ENCODE measurements at places on chromosomes 2 and 18.

GRCh38 chr2:25388491-25388890, 46.8 kb upstream of the DNMT3A start:
- peak; percentile 69 for DNase-seq

DNA sequence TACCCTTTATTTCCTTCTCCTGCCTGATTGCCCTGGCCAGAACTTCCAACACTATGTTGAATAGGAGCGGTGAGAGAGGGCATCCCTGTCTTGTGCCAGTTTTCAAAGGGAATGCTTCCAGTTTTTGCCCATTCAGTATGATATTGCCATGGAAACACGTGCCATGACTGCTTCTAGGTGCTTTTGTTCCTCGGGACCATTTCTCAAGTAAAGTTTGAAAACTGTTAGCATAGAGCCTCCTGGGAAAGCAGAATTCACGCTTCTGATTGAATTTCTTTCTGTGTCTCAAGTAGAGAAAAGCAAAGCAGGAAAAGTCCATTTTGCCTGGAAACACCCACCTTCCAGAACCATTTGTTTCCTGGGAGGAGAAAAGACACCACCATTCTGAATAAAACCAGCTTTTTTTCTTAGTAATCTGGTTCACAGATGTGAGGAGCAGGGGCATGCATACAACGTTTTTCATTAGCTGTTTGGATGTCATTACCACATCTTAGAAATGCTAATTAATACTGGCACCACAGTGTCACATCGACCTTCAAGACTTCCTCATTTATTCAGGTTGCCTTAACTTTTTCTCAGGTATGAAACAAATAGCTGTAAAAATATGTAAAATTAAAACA, 39.0 kb upstream of the ZBTB14 start:
- no peak for DNase-seq

GRCh38 chr2:100367163-100367562, 44.9 kb upstream of the LONRF2 start:
- DNase-seq, result no peak

DNA sequence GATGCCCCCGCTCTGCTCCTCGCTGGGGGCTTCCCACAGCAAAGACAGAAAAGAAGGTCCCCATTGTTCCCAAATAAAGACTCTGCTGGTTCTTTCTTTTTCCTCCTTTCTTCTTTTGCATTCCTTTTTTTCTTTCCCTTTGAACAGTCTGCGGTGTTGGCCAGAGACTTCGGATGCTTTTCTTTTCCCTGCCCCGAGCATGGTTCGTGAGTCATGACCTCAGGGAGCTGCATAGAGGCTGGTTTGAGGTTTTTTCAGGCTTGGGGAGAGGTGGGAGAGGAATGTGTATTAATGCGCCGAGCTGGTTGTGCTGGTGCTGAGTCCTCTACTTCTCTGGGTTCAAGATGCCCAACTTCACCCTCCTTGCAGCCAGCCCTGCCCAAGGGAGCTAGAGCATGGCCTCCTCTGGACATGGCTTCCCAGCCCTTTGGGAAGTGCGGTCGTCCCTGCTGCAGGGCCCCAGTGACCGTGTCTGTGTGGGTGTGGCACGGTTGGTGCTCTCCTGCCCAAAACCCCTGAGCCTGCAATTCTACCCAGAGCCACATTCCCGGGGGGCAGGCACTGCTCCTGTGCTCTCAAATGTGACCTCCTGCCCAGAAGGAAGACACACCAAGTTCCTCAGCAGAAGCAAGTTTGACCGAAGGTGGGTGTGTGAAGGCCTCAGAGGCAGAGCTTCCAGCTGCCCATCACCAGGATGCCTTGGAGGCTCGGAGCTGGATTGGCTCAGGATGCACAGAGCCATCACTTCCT, 9.0 kb upstream of the ARHGEF4 start:
- no peak for DNase-seq

DNA sequence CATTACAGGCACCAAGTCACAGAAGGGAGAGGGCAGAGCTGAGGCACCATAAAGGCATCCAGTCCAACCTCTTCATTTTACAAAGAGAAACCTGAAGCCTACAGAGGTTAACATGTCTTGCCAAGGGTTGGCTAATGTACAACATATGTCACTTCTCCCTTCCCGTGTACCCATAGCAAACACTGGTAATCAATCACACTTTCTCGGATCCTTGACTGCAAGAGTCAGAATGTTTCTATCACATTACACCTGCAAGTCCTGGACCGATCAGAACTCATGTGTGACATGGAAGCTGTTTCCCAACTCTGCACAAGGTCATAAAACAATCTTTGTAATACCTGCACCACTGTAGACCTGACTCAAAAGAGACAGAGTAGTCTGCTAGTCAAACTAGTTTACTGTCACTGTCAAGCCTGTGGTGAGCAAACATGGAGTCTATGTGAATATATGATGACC, 6.0 kb downstream of the ANKRD44 start:
- no peak for DNase-seq

- no peak for DNase-seq
Observed at GRCh38 chr18:43049021-43049420, 66.5 kb downstream of the RIT2 start.

DNA sequence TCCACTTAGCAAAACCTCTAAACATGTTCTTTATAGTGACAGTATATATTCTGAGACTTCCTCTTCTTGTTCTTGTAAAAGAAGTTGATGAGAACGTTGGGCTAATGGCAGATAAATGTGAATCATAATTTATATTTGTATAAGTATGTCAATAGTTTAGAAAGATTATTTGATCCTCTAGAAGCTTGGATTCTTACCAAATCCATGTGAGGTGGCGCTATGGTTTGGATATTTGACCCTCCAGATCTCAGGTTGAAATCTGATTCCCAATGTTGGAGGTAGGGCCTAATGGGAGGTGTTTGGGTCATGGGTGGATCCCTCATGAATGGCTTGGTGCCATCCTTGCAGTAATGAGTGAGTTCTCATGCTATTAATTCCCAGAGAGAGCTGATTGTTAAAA, 29.8 kb upstream of the SCN1A start:
- DNase-seq, result no peak

- DNase-seq, result no peak
Observed at GRCh38 chr2:163953390-163953907, 217.6 kb upstream of the FIGN start.

GRCh38 chr18:21053127-21053526, 58.5 kb downstream of the ROCK1 start:
- no peak for DNase-seq

DNA sequence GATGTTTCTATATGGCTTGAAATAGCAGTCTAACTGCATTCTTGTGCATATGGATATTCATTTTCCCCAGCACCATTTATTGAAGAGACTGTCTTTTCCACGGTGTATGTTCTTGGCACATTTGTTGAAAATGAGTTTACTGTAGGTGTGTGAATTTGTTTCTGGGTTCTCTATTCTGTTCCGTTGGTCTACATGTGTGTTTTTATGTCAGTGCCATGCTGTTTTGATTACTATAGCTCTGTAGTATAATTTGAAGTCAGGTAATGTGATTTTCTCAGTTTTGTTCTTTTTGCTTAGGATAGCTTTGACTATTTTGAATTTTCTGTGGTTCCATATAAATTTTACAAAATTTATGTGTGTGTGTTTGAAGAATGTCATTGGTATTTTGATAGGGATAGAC, 201.0 kb downstream of the MBD5 start:
- DNase-seq, result no peak

GRCh38 chr2:56831780-56832179, 648.0 kb downstream of the CCDC85A start:
- no peak for DNase-seq

DNA sequence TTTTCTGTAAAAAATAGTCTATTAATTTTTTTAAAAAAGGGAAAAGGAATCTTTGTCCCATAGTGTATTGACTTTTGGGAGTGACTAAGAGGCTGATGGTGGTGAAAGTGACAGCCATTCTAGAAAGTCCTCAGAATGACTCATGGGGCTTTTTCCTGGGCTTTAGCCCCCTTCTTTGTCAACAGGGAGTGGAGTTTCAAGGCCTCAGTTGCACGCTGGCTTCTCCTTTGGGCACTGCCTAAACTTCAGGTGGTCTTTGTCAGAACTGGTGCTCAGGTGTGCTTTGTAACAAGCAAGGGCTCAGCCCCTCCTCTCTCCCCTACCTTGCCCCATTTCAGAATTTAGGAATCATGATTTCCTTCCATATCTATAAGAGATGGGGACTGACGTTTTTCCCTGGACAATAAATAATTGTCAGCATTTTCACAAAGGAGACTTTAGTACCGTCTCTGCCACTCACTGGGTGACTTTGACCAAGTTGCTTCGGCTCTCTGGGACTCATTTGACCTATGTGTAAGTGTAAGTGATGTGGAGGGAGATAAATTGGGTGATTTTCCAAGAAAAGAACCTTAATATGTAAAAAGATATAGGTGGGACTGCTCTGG, 61.2 kb upstream of the IGFBP2 start:
- no peak for DNase-seq

DNA sequence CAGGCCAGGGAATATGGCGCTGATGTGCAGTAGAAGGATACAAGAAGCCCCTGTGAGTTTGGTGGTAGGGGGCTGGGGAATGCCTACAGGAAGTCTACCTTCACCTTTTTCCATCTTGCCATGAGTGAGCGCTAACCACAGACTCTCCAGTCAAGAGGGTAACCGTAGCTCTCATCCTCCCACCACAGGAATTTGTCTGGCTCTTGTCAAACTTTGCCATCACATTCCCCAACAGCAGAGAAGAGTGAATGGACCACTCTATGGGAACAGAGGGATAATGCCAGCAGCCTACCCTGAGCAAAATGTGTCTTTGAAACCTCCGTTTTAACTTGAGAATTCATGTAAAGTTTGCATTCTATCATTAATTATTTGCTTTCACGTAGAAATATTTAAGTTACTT, 168.3 kb downstream of the NRP2 start:
- no peak for DNase-seq

DNA sequence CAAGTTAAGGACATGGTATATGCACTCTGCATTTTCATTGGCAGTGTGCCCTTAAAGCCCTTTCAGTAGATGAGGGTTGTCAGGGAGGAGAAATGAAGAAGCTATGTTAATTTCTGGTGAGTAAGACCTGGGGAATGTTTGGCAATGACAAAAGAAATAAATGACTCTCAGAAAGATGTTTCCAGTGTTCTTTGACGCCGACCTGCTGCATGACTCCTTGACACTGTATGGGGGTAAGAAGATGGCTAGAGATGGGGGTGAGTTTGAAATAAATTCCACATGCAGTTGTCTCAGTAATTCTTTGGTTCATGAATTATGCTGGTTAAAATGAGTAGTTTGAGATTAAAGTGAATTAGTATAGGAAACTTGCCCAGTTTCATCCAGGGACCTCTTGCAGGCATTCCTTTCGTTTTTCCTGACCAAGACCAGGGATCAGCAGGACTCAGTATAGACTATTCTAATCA, 5.9 kb downstream of the CCDC121 start:
- DNase-seq, result no peak

DNA sequence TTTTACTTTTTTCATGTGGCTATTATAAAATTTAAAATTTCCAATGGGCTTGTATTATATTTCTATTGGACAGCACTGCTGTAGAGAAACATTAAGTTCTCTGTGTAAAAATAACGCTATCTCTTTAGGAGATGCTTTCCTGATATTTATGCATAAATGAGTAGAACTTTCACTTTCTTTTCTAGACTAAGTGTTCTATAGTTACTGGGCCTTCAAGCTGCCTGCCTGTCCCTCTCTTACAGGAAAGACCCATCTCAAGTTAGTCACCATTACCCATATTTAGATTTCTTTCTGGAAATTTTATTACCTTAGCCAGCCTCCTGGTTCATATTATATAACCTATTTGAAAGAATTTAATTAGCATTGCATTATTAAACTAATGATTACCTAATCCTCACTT, 4.8 kb downstream of the ITGA4 start:
- no peak for DNase-seq

DNA sequence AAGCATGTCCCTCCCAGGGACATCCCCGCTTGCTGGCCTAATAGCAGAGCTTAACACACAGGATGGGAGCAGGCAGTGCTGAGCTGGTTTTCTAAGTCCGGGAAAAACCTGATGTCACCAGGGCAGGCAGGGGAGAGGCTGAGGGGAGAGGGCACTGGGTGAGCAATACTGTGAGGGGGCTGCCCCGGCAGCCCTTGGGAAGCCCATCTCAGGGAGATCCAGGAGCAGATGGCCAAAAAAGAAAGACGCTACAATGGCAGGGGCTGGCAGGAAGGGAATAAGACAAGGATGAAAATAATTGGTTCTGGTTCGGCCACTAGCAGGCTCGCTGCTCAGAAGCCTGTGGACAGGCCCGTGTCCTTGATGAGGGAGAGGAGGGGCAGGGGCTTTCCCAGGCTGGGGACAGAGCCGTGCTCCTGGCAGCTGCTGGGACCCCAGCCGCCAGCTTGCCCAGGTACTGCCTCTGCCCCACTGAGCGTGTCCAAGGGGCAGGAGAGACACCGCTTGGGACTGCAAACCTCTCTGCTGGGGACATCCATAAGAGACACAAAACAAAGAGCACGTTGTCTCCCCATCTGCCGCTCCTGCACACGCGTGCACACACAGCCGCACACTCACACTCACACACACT, 30.2 kb downstream of the SMAD7 start:
- no peak for DNase-seq

- no peak for DNase-seq
Observed at GRCh38 chr2:111243295-111243694, 122.6 kb downstream of the BCL2L11 start.

DNA sequence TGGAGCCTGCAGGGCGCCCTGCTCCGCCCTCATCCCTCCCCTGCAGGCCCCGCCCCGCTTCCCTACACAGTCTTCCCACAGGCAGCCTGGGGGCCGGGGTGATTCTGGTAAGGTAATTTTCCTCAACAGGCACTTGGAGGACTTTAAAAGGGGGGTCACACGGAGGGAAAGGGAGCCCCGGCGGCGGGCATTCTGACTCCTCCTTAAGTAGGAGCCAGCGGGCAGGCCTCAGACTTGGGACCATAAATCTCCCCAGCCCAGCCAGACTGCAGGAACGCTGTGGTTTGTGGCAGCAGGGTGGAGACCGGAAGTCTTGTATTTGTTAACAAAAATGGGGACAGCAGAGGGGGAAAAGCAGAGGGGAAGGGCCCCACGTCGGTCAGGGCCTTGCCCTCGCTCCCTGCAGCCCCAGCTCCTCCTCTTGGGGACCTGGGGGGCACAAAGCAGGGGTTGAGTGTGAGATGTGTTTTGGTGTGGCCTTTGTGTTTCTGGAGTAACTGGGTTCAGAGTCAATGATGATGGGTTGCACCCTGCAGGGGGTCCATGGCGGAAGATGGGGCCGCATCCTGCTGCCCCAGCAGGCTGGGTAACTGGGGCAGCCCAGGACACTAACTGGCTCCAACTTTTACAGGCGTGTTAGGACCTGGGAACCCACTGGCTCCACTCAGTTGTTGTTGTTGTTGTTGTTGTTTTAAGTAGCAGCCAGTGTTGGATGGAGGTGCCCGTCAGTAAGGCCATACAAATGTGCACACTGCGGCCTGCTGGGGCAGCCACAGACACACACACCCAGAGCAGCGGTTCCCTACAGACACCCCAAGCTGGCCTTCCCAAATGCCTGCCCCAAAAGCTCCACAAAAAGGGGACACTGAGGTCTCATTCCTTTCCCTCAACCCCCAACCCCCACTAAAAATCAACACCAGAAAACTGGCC, 27.7 kb downstream of the SMAD7 start:
- DNase-seq, result peak; percentile 50

DNA sequence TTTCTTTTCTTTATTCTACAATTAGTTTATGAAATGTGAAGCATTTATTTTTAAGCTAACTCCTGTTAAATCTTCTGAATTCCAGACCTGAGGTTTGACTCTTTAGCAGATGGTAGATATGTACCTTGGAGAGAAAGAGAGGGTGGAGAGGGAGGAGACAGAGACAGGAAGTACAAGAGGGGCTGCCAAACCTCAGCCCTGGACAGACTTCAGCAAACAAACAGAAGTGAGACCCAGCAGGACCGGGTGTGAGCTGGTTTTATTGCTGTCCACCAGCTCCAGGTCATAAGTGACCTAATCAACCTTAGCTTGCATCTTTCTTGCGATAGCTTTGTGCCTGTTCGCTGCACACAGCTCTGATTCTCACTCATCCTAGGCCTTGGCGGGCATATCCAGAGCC, 168.6 kb downstream of the CNTNAP5 start:
- DNase-seq, result no peak

Data from activated naive CD4-positive, alpha-beta T cell treated with anti-CD3 and anti-CD28 coated beads, Interleukin-2, amount 10 ng/mL, durations not matched to agents 7 days and 5 days (primary cell).